Breast epithelium (tissue), 4 donors: ENCODE measurements at places on chromosomes 16 and 17. TPM values are rescaled to one million over a fixed set of nuclear protein-coding genes. Genes with fewer than 3 reads are reported as not detected.
A peak's percentile ranks its signal among the peaks of the same experiment; 100 is the strongest.

Gene PRSS33
- total RNA-seq: not detected

GRCh38 chr17:45355087-45355486 is 38.3 kb upstream of the MAP3K14 start:
- no peak overlapping the region for H3K4me3 ChIP-seq
- H3K36me3 ChIP-seq: no peaks in the 10 kb centered on the region
- no peak for DNase-seq
- no peaks in the 10 kb centered on the region for H3K27me3 ChIP-seq
- no peak overlapping the region for H3K27ac ChIP-seq
- H3K4me1 ChIP-seq: no peaks in the 10 kb centered on the region

DNA sequence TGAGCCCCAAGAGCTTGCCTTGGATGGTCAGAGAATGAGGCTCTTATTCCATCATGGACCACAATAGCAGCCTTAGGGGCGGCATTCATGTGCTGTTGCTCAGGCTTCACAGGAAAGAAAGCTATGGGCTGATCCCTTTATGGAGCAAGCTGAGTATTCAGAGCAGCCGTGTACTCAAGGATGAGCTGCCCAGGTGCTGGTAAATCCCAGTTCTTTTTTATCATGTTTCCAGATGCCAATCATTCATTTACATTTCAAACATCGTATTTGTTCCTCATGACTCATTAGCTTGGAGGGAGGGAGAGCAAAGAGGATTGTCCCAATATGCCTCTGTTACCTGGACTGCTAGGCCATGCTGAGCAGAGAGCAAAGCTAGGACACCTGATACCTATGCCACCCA is 475.7 kb downstream of the SHISA9 start:
- no peak overlapping the region for H3K27ac ChIP-seq
- H3K27me3 ChIP-seq: no peaks in the 10 kb centered on the region
- H3K36me3 ChIP-seq: no peaks in the 10 kb centered on the region
- DNase-seq: no peak
- H3K4me1 ChIP-seq: no peaks in the 10 kb centered on the region
- H3K4me3 ChIP-seq: no peak overlapping the region

Gene GUCY2D
- total RNA-seq: 0.15 TPM

DNA sequence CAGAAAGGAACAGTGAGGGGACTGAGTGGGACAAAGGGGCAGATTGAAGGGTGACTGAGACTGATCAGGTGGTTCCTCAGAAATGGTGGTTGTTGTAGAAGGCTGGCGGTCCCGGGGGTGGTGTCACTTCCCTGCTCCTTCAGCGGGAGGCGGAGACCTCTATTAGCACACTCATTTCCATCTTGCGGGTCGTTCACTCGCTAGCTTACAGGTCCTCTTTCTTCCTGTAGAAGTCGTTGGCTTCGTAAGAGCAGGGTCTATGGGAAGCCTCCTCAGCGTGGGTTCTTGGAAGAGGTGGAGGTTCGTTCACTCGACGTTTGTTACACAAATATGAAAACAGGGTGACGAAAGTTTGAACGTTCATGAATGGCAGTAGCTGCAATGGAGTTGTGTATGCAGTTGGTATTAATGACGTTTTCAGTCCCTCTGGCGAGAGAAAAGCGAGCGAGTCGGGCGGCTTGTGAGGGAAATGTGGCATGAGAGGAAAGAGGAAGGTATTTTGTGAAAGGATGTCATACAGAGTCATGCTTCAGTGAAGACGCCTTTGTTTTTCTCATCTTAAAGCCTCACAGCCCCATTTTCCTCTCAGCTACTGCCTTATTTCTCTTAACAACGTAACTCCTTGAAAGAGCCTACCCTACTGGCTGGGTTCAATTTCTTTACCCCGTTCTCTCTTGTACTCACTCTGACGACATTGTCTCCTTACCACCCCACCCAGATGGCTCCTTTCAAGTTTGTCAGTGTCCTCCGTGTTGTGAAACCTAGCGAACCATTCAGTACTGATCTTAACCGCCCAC is 667 bp downstream of the EFCAB13 start:
- peak; percentile 66 for DNase-seq
- peak overlapping the region; percentile 83 for H3K4me3 ChIP-seq
- H3K4me1 ChIP-seq: no peaks in the 10 kb centered on the region
- peak overlapping the region; percentile 95 for H3K27ac ChIP-seq

- no peak overlapping the region for H3K27ac ChIP-seq
- no peak for DNase-seq
- H3K4me3 ChIP-seq: no peak overlapping the region
- H3K36me3 ChIP-seq: no peaks in the 10 kb centered on the region
- no peaks in the 10 kb centered on the region for H3K27me3 ChIP-seq
Observed at GRCh38 chr16:85281181-85281580, 168.9 kb upstream of the CIBAR2 start.

DNA sequence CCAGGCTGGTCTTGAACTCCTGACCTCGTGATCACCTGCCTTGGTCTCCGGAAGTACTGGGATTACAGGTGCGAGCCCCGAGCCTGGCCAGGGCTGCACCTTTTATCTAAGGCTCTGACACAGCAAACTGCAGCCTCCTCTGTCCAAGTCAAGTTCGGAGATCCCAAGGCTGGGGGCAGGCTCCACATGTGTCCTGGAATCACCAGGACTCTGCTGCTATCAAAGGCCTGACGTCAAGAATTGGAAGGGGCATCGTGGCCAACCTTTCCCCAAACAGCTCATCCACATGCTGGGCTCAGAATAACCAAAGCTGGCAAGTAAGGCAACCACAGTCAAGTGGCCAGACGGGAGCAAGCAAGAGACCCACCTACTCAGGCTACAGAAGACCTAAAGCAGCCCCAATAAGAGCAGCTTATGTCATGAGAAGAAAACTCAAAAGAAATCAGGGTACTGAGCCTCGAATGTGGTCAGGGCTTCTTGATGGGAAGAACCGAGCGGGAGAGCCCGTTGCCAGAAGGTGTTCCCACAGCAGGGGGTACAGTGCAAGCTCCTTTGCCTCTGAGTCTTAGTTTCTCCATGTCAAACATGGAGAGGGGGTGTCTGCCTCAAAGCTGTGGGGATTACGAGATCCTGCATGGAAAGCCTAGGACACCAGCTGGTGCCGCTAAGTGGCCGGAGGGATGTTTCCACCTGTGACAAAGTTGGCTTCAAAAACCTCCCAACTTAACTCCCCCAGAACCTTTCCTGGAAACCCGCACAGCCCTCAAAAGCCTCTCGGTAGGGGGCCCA is 7.9 kb downstream of the MYBBP1A start:
- no peak overlapping the region for H3K27ac ChIP-seq
- H3K27me3 ChIP-seq: no peaks in the 10 kb centered on the region
- H3K4me3 ChIP-seq: no peak overlapping the region
- peaks cover 8% of the 10 kb centered on the region for H3K36me3 ChIP-seq
- DNase-seq: no peak

Gene PRSS27
- 0.29 TPM for total RNA-seq

DNA sequence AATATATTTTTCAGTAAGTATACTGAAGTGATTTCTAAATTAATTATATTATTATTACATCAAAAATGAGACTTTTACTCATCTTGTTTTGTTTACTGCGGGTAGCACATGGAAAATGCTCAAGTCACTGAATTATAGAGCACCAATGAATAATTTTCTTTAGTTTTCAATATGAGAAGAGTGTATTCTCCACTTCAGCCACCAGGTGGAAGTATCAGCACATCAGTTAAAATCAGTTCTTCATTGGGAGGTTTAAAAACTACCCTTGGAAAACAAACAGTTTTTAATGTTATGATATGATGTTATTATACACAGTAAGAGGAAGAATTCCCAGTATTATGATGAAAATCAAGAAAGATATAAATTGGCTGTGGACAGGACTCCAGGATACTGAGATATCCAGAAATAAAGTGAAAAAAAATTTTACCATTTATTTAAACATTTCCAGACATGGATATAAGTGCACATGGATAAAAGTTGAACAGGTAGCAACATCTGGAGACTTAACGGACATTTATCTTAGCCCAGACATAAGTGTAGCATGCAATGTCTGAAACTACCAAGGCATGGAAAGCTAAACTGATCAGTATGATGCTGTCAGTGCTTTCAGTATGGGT is 467.3 kb downstream of the KCNJ2 start:
- H3K27me3 ChIP-seq: no peaks in the 10 kb centered on the region
- H3K27ac ChIP-seq: no peak overlapping the region
- no peak for DNase-seq
- H3K4me1 ChIP-seq: no peaks in the 10 kb centered on the region

- no peaks in the 10 kb centered on the region for H3K4me1 ChIP-seq
- no peak overlapping the region for H3K4me3 ChIP-seq
Observed at GRCh38 chr17:51180486-51180885, 14.3 kb downstream of the NME2 start.

DNA sequence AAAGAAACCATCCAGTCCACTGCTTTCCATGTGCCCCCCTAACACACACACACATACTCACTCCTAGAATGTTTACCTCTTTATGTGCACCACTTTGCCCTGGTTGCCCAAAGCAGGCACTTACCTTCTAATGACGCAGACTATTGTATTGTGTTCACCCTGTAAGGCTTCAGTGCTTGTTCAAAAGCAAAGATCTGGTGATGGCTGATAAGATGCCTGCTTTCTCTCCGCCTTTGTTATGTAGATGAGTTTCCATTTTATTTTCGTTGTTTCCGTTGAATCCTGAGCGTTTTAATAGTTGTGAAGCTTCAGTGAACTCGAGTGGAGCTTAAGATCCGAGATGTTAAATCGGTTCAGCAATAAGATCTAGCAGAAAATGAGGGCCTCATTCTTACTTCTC is 452.7 kb downstream of the TMEM114 start:
- H3K27me3 ChIP-seq: no peaks in the 10 kb centered on the region
- no peaks in the 10 kb centered on the region for H3K36me3 ChIP-seq
- no peaks in the 10 kb centered on the region for H3K4me1 ChIP-seq

- no peaks in the 10 kb centered on the region for H3K27me3 ChIP-seq
- H3K4me3 ChIP-seq: no peak overlapping the region
- H3K27ac ChIP-seq: no peak overlapping the region
- no peak for DNase-seq
- no peaks in the 10 kb centered on the region for H3K36me3 ChIP-seq
Observed at GRCh38 chr17:1154704-1155103, 25.1 kb downstream of the ABR start.

DNA sequence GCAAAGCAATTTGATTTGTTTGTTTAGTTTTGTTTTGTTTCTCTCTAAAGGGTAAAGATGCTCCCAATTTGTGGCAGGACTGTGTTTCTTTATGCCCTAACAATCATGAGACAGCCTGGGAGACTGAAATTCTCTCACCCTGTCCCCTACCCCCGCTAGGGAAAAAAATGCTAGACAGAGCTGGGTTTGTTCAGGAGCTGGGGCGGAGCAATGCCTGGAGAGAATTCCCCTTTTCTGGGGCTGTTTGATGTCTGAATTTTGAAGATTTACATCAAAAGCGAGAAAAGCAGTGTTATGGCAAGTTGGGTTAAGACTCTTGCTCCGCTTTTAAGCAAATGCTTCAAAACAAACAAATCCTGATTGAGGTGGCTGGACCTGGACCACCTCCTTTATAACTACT is 8.4 kb downstream of the MAF start:
- H3K27me3 ChIP-seq: no peaks in the 10 kb centered on the region
- peak overlapping the region; percentile 43 for H3K4me3 ChIP-seq
- DNase-seq: no peak

DNA sequence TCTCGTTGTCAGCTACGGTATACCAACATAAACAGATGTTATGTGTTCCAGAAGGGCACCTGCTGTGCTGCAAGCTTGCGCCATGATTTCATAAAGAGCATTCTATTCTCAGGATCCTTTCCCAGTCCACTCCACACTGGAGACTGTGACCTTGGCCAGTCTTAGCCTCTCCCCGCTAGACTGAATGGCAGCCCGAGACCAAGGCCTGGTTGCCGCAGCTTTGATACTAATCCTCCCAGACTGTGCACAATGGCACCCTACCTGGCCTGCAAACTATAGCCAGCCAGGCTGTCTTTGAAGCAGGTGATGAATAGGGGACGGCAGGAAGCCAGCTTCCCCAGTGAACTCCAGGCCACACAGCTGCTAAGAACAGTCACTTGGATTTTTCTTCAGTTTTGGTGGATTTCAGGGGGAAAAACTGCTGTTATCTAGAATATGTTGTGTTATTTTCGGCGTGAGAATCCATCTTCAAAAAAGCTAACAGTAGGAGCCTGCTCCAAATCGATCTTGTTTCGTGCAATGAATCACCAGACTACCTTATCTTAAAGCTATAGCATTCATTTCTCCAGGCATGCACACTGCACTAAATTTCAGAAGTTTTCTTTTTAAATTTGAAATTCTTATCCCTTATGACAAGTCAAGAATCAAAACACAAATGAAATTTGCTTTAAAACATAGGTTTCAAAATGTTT is 289.0 kb downstream of the CEP112 start:
- no peak overlapping the region for H3K27ac ChIP-seq
- no peaks in the 10 kb centered on the region for H3K36me3 ChIP-seq
- H3K27me3 ChIP-seq: no peaks in the 10 kb centered on the region
- H3K4me1 ChIP-seq: no peaks in the 10 kb centered on the region
- no peak overlapping the region for H3K4me3 ChIP-seq
- DNase-seq: no peak

DNA sequence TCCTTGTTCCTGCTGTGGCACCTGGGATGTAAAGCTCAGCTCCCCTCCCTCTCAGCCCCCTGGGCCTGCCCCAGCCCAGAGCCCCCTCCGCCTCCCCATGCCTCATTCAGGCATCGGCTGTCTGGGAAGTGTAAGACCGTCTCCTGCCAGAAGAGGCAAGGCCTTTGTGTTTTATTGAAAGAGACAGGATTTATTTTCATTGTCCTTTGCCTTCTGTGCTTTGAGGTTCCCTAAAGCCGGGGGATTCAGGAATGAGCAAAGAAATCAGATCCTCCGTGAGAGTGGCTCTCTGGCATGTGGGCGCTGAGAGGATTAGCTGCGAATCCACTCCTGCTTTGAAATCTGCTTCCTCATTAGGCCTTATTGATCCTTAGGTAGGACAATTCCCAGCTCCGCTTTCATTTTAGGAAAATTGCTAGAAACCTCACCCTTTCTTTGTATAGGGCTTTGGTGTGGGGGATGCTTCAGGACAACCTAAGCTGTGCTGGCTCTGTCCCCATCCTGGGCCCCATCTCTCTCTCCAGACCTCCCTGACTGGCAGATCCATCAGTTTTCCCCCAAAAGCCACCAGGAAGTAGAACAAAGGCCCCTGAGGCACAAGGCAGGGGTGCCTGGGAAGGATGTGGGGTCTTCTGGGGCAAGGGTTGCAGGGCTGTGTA is 211.5 kb upstream of the TNRC6C start:
- no peak overlapping the region for H3K27ac ChIP-seq
- no peak overlapping the region for H3K4me3 ChIP-seq
- H3K36me3 ChIP-seq: no peaks in the 10 kb centered on the region
- H3K4me1 ChIP-seq: no peaks in the 10 kb centered on the region

Gene CXCL16
- 18.6 TPM for total RNA-seq

DNA sequence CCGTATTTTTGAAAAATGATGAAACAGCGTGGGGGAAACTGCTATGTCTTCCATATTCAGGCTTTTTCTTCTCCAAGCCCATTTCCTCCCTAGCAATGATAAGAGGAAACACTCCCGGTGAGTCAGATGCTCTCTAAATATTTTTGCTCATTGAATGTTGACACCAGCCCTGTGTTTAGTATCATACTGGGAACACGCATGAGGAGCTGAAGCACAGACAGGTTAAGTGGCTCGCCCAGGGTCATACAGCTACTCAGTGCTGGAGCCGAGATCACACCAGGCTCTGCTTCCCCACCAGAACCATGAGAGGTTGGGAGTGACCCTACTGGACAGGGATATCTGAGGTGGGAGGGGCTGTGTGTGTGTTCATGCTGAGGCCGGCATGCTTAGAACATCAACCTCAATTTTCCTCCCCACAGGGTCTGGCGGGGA is 37.8 kb upstream of the ADGRG1 start:
- no peak for DNase-seq
- H3K4me3 ChIP-seq: no peak overlapping the region
- H3K36me3 ChIP-seq: no peaks in the 10 kb centered on the region
- H3K27ac ChIP-seq: peak overlapping the region; percentile 63
- H3K27me3 ChIP-seq: no peaks in the 10 kb centered on the region
